ENCODE measurements at places on chromosomes 1 and 21.

GRCh38 chr1:76759950-76760349 lies 107.3 kb upstream of the ST6GALNAC5 start:
- no peak for DNase-seq

- DNase-seq, result no peak
These were observed 140.5 kb downstream of the SPATA46 start for GRCh38 chr1:162236201-162236600.

DNA sequence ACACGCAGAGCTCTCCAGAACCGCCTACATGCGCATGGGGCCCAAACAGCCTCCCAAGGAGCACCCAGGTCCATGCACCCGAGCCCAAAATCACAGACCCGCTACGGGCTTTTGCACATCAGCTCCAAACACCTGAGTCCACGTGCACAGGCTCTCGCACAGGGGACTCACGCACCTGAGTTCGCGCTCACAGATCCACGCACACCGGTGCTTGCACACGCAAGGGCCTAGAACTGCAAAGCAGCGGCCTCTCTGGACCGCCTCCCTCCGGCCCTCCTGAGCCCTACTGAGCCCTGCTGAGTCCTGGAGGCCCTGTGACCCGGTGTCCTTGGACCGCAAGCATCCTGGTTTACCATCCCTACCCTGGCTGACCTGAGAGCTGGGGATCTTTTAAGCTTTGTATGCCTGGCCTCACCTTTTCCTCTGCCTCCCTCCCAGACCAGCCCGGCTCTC lies 8.3 kb downstream of the OLIG2 start:
- DNase-seq, result no peak

DNA sequence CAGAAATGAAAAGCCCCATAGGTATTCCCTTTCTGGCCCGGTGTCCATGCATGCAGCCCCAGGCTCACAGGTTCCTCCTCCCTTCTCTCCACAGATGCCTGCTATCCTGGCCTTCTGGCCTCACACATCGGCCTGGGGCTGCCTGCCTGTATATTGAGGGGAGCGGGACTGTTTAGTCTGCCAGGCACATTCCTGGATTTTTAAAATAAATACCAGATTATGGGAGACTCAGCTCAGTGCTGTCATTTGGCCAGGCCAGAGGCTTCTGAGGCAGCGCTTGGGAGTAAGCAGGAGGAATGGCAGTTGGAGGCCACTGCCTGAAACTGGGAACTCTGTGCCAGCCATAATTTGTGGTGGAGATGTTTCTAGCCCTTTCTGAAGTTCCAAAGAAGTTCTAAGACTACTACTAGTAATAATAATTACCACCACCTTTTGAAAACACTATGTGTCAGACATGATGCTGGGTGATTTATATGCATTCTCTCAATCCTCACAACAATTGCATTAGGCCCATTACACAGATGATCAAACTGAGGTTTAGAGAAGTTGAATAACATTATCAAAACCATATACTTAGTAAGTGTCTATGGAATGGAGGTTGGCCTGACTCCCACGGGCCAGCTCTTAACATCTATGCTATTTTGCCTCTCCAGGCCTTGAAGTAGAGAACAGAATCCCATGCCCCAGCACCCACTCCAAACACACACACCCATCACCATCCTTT lies 107.6 kb downstream of the PLXNA2 start:
- no peak for DNase-seq

- no peak for DNase-seq
These were observed 131.2 kb downstream of the AKT3 start for GRCh38 chr1:243718893-243719292.

GRCh38 chr1:114216431-114217173 lies 62.9 kb upstream of the SYT6 start:
- no peak for DNase-seq

DNA sequence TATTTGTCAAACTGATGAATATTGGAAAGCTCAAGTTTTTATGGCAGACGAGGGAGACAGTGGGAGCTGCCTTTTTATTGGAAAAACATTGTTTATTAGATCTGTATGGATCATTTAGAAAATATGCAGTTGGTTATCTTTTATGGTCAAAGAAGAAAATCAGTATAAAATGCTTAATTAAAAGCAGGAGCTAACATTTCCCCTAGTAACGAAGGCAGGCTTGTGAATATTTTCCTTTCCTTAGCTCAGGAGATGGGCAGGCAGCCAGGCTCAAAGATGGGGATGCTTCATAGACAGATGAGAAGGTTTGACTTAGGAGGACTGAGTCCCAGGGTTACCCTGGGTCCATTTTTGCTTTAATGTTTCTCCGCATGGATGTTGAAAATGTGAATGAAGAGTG lies 26.0 kb downstream of the ROR1 start:
- DNase-seq, result no peak

- no peak for DNase-seq
These were observed 122.5 kb downstream of the GLIS1 start for GRCh38 chr1:53616511-53616910.

GRCh38 chr1:201214461-201214860 lies 23.8 kb downstream of the IGFN1 start:
- DNase-seq, result no peak

DNA sequence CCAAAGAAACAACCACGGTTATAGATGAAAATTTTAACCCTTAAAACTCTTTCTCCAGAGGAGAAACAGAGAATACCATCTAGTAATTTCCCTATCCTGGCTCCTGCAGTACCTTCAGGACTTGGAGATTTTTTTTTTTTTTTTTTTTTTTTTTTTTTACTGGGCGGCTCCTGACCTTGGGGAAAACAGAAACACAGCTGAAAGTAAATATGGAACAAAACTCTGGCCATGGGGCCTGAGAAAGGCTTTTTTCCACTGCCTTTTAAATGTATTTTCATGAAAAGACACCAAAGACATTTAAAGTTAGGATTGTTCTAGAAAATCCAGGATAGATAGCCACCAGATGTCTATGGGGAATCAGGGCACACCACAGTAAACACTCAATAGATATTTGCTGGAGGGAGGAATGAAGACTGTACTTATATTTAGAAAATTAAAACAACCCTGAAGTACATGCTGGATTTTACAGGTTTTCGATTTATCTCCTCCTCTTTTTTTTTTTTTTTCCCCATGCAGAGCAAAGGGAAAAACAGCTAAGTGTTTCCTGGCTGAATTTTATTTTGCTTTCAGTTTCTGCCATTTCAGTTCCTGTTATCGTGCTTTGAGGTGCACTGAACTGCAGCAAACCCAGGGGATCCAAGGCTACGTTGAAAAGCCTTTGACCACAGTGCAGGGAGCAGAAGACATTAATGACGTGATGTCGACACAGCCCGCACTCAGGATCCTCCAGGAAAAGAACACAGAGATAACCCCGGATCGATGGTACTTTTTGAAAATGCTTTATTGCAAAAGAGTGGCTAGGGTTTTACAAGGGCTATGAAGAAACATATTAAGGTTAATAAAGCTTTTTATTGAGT lies 35.7 kb upstream of the CNN3 start:
- no peak for DNase-seq

DNA sequence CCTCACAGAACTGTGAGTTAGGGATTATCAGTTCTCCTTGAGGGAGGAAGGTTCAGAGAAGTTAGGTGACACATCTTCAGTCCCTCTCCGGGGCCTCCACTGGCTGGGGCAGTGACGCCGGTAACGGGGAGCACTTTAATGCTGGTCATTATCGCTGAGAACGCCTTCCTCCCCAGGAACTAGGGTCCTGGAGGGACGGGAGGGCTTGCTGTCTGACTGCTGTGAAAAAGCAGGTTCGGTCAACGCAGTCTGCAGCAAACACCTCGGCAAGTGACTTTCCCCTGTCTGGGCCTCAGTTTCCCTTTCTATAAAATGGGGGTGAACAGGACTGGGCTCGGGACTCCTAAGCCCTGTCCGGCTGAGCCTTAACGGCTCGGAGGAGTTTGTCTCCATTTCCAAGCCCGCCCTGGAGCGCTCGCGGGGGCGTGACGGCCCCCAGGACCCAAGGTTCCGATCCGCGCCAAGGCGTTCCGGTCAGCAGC lies 341 bp upstream of the TMEM61 start:
- no peak for DNase-seq

GRCh38 chr21:29231756-29232529 lies 66.8 kb upstream of the BACH1 start:
- no peak for DNase-seq

- DNase-seq, result no peak
These were observed 56.2 kb downstream of the LACTBL1 start for GRCh38 chr1:22916471-22916820.

- DNase-seq, result no peak
These were observed 119.4 kb downstream of the MAP3K21 start for GRCh38 chr1:233446935-233447334.

GRCh38 chr1:223512057-223512456 lies 118.8 kb downstream of the CCDC185 start:
- no peak for DNase-seq

- DNase-seq, result no peak
These were observed 177.6 kb upstream of the OLFM3 start for GRCh38 chr1:102174259-102174863.

- no peak for DNase-seq
These were observed 22.2 kb downstream of the MRPL39 start for GRCh38 chr21:25584833-25585676.

GRCh38 chr1:192201303-192201702 lies 43.0 kb downstream of the RGS18 start:
- DNase-seq, result no peak

GRCh38 chr1:31272369-31272768 lies 24.2 kb downstream of the SNRNP40 start:
- DNase-seq, result no peak

Measured in activated CD8-positive, alpha-beta memory T cell treated with anti-CD3 and anti-CD28 coated beads, Interleukin-2, amount 50 U/mL, for 4 hours (primary cell).